Ecto neural progenitor cell (in vitro differentiated cells): ENCODE measurements at places on chromosomes 11 and 22.

- no peak for DNase-seq
Observed at GRCh38 chr11:94450048-94450447, 43.6 kb downstream of the MRE11 start.

- no peak for DNase-seq
Observed at GRCh38 chr11:111101881-111102280, 143.6 kb upstream of the POU2AF2 start.

DNA sequence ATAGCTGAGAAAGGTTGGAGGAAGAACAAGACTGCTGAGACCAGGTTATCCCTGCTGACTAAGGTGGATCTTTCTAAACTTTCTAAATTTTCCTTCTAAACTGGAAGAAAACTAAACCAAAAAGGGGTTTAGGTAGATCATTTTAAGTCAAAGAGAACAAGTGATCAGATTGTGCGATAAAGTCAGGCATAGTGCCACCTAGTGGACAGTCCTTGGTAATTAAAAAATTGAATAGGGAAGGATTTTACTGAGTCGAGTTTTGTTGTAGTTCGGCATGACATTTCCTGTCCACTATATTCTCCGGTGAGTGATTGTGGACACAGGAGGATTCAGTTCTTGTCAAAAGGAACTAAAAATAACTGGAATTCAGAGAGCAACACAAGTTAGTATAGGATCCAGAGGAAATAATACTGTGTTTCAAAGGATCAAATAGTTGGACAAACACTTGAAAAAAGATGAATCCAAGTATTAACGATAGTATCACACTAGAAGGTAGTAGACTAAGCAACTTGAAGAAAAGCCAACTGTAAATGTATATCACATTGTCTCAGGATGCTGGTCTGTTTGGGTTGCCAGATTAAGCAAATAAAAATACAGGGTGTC, 1236.4 kb downstream of the FAM181B start:
- DNase-seq: no peak

GRCh38 chr11:87438416-87438815, 400.7 kb downstream of the TMEM135 start:
- no peak for DNase-seq

- no peak for DNase-seq
Observed at GRCh38 chr22:23882370-23882769, 11.8 kb upstream of the MIF start.

DNA sequence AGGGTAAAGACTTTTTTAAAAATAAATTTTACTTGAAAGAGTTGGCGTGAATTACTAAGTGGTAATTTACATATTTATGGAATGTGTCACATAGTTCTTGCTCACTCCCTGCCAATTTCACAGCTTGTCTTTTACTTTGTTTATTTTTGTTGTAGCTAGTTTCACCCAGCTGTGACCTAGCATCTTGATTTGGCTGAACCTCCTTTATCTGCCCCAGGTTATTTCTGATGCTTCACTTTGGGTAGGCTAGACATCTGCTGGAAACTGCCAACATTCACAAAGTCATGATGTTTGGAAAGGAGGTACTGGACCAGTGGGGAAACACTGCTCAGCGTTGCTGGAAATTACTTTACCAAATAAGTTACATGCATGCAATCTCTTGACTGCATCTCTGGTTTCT, 1676.0 kb upstream of the RAG2 start:
- no peak for DNase-seq

- DNase-seq: no peak
Observed at GRCh38 chr11:118672846-118673245, 6.6 kb downstream of the TREH start.

DNA sequence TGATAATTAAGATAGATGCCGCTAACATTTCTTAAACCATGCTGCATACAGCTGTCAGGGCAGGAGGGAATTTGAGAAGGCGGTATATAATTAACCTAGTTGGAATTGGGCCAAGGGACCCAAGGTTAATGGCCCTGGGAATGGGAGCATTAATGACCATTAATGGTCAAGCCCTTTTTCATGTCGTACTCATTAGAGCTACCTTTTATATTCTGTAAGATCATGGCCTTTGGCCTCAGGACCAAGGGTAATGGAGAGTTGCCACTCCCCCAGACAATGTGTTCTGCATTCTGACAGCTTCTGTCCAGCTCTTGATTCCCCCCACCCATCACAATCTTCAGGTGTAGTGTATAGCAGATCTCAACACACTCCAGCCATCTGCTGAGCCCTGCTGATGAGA, 111.6 kb downstream of the NTM start:
- no peak for DNase-seq

- no peak for DNase-seq
Observed at GRCh38 chr22:38353701-38354100, 36.5 kb upstream of the CSNK1E start.
